ENCODE measurements at places on chromosomes 11 and 22.
A peak's percentile ranks its signal among the peaks of the same experiment; 100 is the strongest.

- peak; percentile 85 for DNase-seq
These were observed 226.7 kb upstream of the NARS2 start for GRCh38 chr11:78801161-78801884.

DNA sequence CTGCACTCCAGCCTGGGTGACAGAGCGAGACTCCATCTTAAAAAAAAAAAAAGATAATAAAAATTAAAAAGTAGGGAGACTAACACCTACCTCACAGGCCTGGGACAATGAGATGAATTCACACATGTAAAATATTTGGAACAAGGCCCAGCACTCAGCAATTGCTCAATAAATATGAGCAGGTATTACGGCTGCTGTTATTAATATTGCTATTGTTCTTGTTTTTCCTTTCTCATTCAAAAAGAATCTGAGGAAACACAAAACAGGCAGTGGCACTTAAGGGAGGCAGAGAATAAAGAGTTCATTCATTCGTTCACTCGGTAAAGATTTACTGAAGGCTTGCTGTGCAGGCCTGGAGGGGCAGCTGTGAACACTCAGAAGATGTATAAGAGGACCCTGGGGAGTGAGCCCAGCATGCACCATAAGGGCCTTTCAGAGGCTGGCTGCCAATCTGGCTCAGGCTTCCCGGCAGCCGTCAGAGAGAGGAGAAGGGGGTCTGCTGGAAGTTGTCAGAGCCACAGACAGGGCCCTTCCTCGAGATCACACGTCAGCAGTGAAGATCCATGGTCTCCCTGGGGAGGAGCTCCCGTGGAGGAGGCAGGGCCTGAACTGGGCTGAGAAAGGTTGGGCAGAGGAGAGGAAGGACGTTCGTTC lies 51.6 kb upstream of the TCF20 start:
- no peak for DNase-seq

DNA sequence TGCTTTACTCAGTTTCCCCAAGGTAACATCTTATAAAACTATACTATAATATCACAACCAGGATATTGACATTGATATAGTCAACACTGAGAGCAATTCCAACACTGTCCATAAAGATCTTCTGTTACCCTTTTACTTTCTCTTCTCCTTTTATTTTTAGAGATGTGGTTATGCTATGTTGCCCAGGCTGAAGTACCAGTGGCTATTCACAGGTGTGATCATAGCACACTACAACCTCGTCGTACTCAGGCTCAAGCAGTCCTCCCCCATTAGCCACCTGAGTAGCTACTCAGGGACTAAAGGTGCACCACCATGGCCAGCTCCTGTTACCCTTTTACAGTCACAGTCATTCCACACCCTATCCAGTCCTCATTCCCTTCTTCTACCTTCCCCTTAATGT lies 119.7 kb downstream of the CWF19L2 start:
- no peak for DNase-seq

DNA sequence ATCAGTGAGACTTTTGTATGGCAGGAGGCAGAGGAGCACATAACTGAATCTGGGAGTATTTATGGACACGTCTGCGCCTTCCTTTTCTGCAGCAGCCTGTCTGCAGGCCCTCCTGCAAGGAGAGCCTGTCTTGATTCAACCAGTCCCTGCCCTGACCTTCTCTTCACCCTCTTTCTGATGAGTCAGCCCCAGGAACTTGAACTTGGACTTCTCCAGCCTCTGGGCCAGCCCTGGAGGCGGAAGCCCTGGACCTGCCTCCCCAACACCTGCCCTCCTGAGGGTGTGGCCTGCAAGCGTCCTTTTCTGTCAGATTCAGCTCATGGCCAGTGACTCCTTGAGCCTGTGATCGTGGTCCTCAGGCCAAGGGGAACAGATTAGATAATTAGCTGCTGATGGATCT lies 20.0 kb downstream of the DAGLA start:
- DNase-seq: peak; percentile 77

DNA sequence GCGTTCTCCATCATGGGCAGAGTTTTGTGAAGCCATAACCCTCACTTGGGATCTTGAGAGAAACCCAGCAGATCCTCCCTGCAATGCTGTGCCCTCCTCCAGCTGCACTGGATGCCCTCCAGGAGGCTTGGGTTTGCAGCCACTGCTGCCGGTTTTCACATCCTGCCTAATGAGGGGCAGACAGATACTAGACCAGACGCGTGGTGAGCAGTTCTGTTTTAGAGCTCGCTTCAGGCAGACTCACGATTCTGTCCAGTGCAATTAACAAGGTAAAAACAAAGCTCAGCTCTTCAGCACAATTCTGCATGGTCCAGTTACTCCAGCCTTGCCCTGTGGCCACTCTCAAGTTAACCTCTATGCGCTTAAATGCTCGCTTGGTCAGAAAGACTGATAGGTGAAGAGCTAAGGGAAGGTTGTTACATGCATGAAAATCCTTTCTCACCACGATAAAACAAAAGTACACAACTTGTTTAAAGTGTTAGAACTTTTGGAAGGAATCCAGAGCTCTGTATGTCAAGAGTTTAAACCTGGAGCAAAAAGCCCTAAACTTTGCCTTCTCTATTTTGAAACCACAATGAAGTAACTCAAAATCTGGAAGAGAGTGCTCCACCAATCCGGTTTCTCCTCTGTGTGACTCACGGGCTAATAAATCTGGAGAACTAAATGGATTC lies 292.3 kb upstream of the FAT3 start:
- DNase-seq: peak; percentile 29

GRCh38 chr11:107732689-107733051 lies 20.8 kb upstream of the SLN start:
- no peak for DNase-seq

DNA sequence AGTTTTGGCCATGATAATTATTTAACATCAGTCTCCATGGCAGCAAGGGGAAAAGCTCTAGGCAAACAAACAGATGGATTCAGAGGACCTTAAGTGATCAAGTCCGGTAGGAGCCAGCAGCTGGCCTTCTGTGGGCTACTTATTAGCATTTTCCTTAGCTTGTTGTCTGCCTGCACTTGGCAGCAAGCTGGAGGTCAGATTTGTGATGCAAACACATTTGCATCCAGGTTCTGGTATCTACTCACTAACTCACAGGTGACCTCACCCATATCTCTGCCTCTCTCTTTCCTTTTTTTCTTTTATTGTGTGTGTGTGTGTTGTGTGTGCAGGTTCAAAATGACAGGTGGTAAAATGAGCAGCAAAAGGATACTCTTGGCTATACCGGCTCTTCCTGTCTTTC lies 32.3 kb downstream of the ARHGAP42 start:
- DNase-seq: peak; percentile 19

DNA sequence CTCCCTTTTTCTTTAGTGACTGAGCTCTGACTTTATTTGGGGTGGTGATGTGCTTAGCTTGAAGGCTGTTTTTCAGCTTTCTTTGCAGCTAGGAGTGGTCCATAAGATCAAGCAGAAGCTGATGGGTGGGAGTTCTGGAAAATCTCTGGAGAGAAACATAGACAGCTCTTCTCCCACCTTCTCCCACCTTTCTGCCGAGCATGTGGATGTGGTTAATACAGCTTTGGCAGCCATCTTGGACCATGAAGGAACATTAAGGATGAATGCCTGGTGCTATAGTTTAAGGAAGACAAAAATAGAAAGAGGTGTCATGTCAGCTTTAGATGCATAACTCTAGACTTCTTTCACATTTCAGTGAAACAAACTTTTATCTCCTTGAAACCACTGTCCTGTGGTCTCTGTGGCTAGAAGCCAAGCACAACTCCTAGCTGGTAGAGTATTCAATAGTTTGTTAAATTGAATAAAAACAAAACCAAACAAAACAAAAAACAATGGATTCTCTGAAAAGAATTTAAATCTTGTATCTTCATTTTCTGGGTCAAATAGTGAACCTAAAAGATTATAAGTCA lies 203.6 kb upstream of the SESN3 start:
- DNase-seq: no peak

DNA sequence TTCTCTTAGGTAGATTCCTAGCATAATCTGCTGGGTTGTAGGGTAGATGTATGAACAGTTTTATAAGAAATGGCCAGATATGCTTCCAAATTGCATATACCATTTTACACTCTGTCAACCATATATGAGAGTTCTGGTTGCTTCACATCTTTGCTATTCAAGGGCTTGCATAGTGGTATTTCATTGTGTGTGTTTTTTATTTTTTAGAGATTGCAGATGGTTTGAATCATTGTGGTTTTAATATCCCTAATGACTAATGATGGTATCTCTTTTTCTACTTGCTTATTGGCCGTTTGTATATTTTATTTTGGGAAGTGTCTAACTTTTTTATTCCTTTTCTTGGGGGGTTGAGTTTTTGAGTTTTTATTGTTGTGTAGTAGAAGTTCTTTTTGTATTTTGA lies 26.9 kb downstream of the RNF214 start:
- peak; percentile 85 for DNase-seq

- peak; percentile 71 for DNase-seq
These were observed 9.2 kb downstream of the OR8B4 start for GRCh38 chr11:124415356-124415923.

DNA sequence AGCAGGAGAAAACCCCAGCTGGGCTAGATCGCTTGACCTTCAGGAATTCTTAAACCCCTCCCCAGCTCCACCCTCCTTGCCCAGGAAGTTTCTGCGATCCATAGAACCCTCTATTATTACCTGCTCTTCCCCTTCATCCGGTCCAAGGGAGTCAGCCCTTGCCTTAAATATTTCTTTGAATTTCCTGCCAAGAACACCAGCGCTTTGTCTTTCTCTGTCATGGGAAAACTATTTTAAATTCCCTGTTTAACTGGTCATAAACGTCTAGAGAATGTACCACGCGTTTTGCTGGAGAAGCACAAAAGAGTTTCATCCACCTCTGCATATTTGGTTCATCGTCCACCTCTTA lies 496 bp upstream of the TRAF6 start:
- peak; percentile 70 for DNase-seq

DNA sequence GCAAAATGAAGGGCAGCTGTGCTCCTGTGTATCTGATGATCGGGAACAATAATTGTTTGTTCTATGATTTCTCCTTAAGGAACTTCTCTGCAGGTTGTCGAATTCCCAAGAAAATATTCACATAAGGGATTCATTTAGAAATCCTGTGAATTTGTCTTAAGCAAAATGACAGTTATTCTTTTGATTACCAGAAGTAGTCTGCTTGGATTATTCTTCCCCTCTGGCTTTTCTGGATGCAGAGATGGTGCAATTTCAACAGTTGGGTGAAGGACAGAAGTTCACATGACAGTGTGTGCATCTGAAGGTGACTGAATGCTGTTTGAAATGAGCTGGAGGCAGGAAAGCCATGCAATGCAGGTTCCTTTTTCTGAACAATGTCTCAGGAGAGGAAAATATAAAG lies 137.2 kb upstream of the MTMR2 start:
- DNase-seq: peak; percentile 48

DNA sequence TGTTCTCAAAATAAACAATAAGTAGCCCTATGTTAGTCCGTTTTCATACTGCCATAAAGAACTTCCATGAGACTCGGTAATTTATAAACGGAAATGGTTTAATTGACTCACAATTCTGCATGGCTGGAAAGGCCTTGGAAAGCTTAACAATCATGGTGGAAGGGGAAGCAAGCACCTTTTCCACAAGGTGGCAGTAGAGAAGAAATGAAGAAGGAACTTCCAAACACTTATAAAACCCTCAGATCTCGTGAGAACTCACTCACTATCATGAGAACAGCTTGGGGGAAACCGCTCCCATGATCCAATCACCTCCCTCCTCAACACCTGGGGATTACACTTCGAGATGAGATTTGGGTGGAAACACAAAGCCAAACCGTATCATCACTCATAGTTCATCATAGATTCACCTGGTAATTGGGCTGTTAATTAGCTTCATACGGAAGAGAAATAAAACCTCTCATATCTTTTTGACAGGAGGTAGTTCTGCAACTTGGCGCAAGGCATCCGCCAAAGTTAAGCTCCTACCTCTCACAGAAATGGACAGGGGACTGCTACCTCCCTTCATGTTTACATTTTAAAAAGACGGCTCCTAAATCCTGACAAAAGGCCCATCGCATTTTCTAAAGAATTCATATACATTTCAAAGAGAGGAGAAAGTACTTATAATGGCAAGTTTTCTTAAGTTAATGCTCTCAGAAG lies 49.0 kb downstream of the MUC15 start:
- peak; percentile 36 for DNase-seq

- DNase-seq: peak; percentile 32
These were observed 230.4 kb upstream of the MTNR1B start for GRCh38 chr11:92739041-92739440.

DNA sequence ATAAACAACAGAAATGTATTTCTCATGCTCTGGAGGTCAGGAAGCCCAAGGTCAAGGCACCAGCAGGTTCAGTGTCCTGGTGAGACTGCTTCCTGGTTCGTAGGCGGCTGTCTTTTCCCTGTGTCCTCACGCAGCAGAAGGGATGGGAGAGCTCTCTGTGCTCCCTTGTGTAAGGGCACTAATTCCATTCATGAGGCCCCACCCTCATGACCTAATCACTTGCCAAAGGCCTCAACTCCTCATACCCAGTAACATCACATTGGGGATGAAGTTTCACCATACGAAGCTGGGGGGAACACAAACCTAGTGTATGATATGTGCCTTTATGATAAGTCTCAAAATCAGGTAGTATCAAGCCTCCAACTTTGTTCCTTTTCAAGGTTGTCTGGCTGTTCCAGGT lies 38.6 kb upstream of the PANX2 start:
- no peak for DNase-seq

- DNase-seq: no peak
These were observed 52.6 kb downstream of the XRRA1 start for GRCh38 chr11:74896311-74896710.

- DNase-seq: no peak
These were observed 57.7 kb downstream of the CABIN1 start for GRCh38 chr22:24068717-24069297.

DNA sequence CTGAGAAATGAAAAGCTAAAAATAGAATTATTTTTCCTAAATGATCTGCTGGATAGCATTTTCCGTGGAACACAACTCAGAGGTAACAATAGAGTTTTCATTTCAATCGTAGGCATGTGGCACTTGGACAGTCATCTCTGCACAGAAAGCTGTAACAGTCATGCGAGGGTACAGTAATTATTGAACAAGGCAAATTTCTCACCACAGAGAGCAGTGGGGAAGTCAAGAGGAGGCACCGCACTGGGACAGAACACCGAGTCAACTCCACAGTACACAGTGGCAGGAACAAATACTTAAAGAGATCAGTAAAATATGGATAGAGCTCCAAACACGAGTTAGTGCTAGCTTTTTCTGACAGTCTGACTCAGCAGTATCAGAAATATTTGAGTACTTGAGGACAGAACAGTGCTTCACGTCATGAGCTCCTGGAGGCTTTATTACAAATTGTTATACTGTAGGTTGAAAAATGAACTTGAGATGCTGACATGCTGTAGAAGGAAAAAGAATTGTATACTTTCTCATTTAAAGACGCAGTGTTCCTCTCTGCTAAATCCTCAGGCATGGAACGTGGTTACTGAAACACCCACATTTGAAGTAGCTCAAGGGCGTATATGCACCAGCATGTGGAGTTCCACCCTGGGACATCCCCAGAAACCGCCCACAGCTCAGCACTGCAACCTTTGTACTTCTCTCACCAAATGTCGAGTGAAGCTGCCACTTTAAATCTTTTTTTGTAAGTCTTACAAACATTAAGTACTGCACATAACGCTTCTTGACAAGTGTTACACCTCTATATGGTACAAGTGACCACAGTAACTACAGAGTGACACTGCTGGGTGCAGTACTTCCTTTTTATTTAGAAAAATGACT lies 27.4 kb upstream of the YPEL1 start:
- no peak for DNase-seq
